Thoracic aorta (tissue), 2 donors: ENCODE measurements at places on chromosomes 13 and 19. TPM values are rescaled to one million over a fixed set of nuclear protein-coding genes. Genes with fewer than 3 reads are reported as not detected.

The ZNF221 gene
- 5.8 TPM for total RNA-seq

The ADAT3 gene
- total RNA-seq = 8.4 TPM

The DNASE2 gene
- 24.0 TPM for total RNA-seq

The ZNF791 gene
- total RNA-seq = 26.0 TPM

The SPATA13 gene
- total RNA-seq = 33.4 TPM

The PRTN3 gene
- not detected for total RNA-seq

The ENOX1 gene
- total RNA-seq = 2.3 TPM

The SLC15A1 gene
- total RNA-seq = not detected

The ZNF177 gene
- total RNA-seq = 4.2 TPM

The CLEC17A gene
- not detected for total RNA-seq

The KBTBD6 gene
- 4.1 TPM for total RNA-seq

The ADGRE3 gene
- not detected for total RNA-seq

The ICAM4 gene
- total RNA-seq = 0.95 TPM

The PSG11 gene
- not detected for total RNA-seq

The GARIN5A gene
- total RNA-seq = not detected

The ZNF628 gene
- total RNA-seq = 3.5 TPM

GRCh38 chr13:48892053-48892687 is 83.5 kb upstream of the FNDC3A start:
- no peak for DNase-seq

DNA sequence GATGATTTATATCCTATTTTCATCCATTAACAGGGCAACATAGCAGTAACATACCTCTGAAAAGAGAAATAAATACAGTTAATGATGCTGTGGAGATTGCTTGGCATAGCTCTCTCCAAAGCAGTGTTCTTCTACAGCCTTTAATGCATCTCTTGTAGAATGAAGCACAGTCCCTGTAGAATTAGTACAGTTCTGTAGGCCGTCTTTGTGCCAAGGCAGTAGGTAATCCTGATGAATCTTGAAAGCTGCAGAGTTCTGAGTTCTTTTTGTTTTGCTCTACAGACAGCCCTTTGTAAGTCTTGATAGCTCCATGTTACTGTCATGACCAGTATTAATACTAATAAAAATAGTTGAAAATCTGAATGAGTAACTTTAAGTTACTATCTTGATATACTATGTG is 184.2 kb downstream of the MAB21L1 start:
- DNase-seq = no peak

DNA sequence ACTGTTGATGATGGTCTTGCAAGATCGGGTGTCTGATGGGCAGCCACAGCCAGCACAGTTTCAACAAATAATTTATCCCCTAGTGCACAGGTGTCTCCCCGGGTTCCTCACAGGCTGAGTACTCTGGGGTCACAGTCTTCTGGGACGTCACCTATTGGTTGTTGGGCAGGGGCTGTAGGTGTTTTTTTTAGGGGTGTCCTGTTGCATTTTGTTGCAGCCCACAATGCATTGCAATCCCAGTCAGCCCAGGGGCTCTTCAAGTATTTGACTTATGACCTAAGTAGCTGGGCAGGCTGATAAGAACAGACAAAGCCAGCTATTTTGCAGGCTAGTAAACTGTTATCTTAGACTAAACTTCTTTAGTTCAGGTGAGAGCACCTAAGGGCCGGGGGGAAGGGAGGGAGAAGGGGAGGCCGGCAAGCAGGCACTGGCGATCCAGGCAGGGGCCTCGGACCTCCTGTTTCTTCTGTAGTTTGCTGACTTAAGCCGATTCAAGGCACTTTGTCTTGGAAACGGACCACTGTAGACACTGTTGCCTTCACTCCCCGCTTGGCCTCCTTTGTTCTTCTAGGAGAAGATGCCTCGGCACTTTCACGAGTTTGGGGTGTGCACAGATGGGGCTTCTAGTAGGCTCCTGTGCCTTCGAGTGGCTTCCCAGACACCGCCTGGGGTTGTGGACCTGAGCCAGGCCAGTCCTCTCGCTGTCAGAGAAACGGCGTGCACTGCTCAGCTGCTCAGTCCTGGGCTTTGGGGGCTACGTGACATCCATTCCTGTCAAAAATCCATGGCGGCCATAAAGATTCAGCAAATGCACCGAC is 33.9 kb upstream of the GRTP1 start:
- no peak for DNase-seq

DNA sequence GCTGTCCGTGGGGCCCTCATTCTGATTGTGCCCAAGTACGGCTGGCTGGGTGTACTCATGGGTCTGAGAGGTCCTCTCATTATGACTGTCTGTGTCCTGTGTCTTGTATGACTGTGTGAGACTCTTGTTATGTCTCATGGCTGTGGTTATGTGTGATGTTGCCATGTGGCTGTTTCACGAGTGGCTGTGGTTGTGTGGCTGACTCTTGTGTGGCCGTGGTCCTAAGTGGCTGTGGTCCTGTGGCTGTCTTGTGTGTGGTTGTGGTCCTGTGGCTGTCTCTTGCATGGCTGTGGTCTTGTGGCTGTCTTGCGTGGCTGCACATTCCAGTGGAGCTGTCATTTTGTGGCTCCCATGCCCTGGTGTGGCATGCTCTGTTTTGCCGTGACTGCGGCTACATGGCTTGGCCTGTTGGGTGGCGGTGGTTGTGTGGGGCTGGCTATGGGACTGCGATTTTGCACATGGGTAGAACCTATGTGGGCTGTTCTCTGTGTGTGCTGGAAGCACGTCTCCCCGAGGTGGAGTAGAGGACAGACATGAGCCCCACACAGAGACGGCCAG is 2.5 kb downstream of the LYL1 start:
- no peak for DNase-seq

DNA sequence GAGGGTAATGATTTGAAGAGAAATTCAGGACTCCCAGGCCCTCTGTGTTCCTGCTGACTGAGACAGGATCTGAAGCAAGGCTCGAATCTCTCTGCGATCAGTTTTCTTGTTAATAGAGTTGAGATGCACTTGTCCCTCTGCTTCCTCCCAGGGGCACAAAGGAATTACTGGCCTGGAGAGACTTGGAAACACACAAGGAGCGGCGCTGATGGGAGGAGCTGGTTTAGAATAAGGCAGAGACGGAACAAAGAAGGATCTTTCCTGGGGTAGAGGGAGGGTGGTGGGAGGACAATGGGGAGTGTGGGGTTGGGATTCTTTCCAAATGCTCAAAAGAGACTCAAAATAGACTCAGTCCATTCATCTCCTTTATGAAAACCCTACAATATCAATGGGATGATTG is 719.1 kb downstream of the UQCRFS1 start:
- no peak for DNase-seq

GRCh38 chr13:47004027-47004426 is 107.2 kb upstream of the HTR2A start:
- DNase-seq = no peak

- DNase-seq = no peak
Measured at GRCh38 chr13:21076253-21076652, 14.9 kb upstream of the LATS2 start.

GRCh38 chr13:74466020-74466419 is 331.8 kb upstream of the KLF12 start:
- DNase-seq = no peak

DNA sequence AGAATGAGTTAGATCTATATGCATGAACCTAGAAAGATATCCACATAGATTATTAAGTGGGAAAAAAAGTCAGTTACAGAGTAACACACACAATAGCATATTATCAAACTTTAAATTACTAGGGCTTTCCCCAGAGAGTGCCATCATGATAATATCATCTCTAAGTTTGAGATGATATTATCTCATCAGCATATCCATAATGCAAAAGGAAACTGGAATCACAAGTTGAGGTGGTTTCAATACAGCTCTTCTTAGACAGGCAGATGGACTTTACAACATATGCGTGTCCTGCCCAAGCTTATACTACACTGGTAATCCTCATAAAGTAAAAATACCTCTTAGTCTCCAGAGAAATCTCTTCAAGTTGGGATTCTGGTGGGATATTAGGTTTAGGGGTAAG is 236.2 kb upstream of the SERP2 start:
- no peak for DNase-seq

- DNase-seq = no peak
Measured at GRCh38 chr19:7670790-7671189, 1.9 kb downstream of the RETN start.

DNA sequence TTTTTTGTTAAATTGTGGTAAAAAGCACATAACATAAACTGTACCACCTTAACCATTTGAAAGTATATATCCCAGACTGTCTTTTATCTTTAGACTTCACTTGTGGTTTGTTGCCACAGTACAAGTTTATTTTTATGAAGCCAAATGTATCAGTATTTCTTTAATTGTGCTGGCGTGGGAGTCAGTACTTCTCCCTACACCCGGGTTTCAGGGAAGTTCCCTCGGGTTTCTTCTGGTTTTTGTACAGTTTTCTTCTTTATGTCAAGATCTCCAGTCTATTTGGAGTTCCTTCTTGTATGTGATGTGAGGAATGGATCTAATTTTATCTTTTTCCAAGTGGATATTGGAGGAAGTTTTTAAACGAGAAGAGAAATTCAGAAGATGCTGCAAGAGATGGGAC is 20.5 kb downstream of the CCDC8 start:
- no peak for DNase-seq

DNA sequence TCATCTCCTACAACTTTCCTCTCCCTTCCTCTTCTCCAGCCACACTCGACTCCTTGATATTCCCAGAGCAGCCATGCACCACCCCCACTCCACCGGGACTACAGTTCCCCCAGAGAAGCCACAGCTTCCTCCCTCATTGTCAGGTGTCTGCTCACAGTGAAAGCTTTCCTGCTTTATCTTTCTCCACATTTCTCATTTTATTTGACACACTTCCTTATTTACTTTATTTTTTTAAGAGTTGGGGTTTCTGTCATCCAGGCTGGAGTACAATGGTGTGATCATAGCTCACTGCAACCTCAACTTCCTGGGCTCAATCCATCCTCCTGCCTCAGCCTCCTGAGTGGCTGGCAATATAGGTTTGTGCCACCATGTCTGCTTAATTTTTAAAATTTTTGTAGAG is 464.6 kb downstream of the MYO16 start:
- DNase-seq = no peak

- DNase-seq = no peak
Measured at GRCh38 chr13:106796280-106797047, 228.5 kb upstream of the ARGLU1 start.

DNA sequence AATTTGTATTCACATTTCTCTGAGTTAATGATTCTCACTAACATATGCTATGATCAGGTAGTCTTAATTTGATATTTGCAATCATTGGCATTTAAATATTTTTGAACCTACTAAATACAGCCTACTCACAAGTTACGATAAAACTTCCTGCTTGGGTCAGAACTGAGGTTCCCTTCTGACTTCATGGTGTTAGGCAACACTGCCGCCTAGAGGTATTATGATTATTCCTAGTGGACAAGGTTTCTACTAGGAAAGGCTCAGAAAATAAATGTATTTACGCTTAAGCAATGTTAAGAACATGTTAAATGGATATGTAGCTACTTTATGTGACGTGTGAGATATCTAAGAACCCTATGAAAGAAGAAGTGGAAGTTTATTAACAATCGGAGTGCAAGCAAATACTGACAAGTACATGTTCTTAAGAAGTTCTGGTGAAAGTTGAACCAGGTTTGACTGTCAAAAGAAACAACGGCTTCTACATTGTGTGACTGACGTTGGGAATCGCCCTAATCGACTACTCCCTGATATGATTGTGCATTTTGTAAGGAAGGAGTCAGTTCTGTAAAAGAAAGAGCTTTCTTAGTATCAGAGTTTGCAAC is 1395.8 kb downstream of the SLITRK5 start:
- DNase-seq = no peak

DNA sequence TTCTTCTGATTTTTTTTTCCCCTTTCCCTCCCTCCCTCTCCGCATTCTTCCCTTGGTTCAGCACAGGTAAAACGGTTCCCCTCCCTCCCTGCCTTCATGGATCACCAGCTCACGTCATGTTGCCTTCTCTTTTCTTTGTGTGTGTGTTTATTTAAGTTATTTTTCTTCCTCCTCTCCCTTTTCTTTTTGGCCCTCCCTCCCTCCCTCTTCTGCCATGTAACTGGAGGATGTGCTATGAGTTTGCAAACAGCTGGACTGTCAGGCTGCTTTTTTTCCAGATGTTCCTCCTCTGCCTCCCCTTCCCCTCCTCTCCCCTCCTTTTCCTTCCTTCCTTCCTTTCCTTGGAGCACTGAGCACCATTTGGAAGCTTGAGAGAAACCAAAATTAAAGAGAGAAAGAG is 2.0 kb downstream of the LENG9 start:
- no peak for DNase-seq

GRCh38 chr13:52851137-52851962 is 2.9 kb upstream of the PCDH8 start:
- no peak for DNase-seq

DNA sequence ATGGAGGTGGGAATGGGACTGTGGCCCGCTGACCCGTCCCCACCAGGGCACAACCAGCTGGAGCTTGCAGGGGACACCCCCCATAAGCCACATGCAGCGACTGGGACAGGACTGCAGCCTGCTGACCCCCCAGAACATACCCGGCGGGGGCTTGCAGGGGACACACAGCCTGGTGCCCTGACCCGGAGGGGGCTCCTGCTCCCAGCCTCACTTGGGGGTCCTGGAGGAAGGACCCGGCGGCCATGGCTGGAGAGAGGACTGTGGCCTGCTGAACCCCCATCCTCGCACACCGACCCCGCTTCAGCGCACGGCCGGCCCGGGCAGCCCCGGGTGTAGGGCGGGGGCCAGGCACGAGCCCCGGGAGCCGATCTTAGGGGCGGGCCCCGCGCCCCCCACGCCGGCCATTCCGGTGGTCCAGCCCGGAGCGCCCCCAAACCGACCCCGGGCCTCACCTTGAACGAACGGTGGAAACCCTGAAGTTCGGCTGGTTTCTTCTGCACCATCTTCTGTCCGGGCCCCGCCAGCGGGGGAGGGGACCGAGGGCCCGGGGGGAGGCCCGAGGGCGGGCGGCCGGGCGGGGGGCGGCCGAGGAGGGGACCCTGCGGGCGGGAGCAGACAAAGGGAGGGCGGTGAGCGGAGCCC is 574 bp downstream of the MKNK2 start:
- DNase-seq = no peak

- no peak for DNase-seq
Measured at GRCh38 chr13:110218581-110219201, 88.3 kb downstream of the COL4A1 start.

GRCh38 chr19:18507727-18508440 is 14.0 kb downstream of the ELL start:
- no peak for DNase-seq

- DNase-seq = no peak
Measured at GRCh38 chr13:93660391-93661063, 433.9 kb downstream of the GPC6 start.

GRCh38 chr13:101341464-101341863 is 74.8 kb downstream of the NALCN start:
- no peak for DNase-seq

DNA sequence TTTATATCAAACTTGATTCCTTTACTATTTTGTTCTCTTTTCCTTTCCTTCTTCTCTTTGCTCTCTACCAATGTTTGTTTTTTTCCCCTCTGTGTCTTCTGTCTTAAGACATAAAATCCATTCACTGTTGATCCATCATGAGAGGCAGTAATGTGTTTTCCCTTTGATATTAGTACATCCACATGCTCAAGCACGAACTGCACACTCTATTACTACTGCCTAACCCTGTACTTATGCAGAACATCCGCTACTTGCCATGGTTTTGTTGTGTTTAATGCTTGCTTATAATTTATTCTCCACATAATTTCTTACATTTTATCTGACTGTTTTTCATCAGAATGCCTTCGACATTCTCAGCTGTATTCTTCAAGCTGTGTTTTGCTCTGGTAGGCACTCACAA is 159.0 kb upstream of the PCDH9 start:
- no peak for DNase-seq
